ENCODE measurements at places on chromosomes 13 and 19. TPM values are rescaled to one million over a fixed set of nuclear protein-coding genes. Genes with fewer than 3 reads are reported as not detected.

RCBTB2 gene
- total RNA-seq = 3.2 TPM

KIR2DL4 gene
- not detected for total RNA-seq

ZNF726 gene
- total RNA-seq = 0.57 TPM

FCAR gene
- total RNA-seq = not detected

ZC3H13 gene
- 34.5 TPM for total RNA-seq

CLEC4G gene
- 1.1 TPM for total RNA-seq

GNA15 gene
- not detected for total RNA-seq

All from Peyer's patch (tissue), 4 donors.